ENCODE measurements at places on chromosomes 6 and 20.

DNA sequence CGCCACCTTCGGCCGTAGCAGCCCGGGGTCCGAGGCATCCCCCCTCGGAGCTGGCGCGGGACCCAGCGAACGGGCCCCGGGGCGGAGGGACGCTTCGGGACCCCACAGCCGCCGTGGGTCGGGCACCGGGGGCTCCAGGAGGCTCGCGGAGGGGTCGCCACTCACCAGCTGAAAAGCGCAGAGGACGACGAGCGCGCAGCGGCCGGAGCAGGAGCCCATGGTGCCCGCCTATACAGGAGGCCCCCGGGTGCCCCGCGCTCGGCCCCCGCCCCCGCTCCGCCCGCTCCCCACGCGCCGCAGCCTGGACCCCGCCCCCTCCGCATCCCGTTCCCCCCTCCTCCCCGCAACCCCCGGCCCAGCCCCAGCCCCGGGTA, at the start of gene NKAIN4:
NKAIN4 (minus strand) TSS at position 232 of the 374 bp plus-strand sequence; CDS start at position 219, 13 bp downstream.
- no peak for DNase-seq

GRCh38 chr20:58184984-58185383, 43.5 kb downstream of the ANKRD60 start:
- no peak for DNase-seq

GRCh38 chr6:127937747-127938146, 36.9 kb upstream of the THEMIS start:
- DNase-seq: no peak

GRCh38 chr6:33903579-33903978, 99.8 kb upstream of the MLN start:
- DNase-seq: no peak

GRCh38 chr20:50584687-50585086, 74.5 kb downstream of the PTPN1 start:
- no peak for DNase-seq

DNA sequence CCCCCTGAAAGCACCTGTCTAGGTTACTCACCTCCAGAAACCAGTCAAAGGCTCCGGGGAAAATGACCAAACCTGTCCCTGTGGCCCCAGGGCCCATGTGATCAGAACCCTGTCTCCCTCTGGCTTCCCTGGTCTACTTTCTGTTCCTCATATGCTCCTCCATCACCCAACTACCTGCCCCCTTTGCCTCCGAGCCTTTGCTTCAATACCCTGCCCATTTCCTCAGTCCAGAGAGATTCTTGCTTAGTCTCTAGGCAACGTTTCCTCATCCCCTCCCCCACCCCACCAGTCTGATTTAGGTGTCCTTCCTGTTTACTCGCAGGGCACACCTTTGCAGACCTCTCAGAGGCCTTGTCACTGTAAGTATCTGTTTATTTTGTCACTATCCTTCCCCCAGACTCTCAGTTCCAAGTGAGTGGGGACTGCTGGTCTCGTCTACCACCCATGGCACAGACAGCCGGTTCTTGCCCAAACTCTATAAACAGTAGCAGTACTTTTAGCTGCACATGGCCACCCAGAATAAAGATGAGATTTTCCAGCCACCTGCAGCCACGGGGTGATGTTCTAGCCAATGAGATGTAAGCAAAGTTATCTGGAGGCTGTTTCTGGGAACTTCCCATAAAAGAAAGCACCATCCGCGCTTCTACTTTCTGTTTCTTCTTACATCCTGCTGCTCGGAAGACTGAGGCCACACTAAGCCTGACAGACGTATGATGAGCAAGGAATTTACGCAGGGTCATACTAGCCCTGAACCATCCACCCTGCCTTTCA, 13.3 kb downstream of the ELOVL5 start:
- peak; percentile 89 for DNase-seq

- no peak for DNase-seq
Measured at GRCh38 chr6:77341058-77341986, 122.0 kb downstream of the HTR1B start.

DNA sequence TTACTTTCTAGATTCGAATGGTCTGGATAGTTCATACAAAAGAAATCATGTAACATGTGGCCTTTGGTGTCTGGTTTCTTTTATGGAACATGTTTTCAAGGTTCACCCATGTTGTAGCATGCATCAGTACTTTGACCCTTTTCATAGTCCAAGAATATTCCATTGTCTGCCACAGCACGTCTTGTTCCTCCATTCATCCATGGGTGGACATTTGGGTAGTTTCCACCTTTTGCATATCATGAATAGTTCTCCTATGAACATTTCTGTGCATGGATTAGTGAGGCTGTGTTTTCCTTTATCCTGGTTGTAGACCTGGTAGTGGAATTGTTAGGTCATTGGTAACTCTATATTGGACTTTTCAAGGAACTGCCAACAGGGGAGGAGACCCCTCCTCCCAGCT, 31.7 kb downstream of the GSTA3 start:
- DNase-seq: no peak

GRCh38 chr6:11206576-11206975, 25.9 kb downstream of the NEDD9 start:
- DNase-seq: no peak

DNA sequence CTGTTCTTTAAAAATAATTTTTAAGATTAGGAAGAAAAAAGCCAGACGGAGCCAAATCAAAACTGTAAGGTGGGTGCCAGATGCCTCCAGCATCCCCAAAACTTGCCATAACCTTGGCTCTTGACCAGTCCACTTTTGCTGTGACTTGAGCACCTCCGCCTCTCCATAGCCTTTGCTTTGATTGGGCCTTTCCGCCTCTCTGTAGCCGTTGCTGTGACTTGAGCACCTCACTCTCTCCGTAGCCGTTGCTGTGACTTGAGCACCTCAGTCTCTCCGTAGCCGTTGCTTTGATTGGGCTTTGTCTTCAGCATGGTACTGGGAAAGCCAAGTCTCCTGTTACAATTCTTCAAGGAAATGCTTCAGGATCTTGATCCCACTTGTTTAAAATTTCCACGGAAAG, 73.0 kb downstream of the YTHDF1 start:
- DNase-seq: no peak

- no peak for DNase-seq
Measured at GRCh38 chr20:535958-536357, 7.6 kb downstream of the CSNK2A1 start.

- peak; percentile 16 for DNase-seq
Measured at GRCh38 chr6:39980839-39981580, 46.7 kb upstream of the MOCS1 start.

DNA sequence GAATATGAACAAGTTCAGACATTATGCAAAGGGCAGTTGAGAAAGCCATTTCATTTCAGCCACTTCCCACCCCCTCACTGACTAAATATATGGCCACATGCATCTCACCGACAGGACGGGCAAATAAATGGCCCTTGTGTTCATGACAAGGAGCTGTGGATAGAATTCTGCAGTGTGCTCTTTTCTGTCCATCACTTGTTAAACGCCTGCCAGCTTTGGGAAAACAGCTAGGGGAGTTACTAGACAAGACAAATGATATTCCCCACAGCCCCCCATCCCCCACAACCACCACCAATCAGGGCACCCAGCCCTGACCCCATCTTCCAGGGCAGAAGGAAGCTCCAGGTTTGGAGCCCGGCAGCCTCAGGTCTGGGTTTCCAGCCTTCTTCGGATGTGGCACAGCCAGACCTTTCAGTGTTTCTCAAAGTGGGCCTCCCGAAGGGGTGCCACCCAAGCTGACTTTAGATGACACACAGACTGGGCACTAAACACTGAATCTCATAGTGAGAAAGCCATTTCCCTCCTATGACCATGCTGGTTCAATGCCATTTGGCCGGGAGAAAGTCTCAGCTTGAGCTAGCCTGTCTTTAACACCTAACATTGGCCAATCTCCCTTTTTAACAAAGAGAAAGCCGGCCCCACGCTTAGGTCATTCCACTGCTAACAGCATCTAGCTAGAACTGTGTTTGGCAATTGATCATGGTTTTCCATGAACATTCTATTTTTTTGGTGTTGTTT, 4.0 kb upstream of the RIPOR3 start:
- no peak for DNase-seq

DNA sequence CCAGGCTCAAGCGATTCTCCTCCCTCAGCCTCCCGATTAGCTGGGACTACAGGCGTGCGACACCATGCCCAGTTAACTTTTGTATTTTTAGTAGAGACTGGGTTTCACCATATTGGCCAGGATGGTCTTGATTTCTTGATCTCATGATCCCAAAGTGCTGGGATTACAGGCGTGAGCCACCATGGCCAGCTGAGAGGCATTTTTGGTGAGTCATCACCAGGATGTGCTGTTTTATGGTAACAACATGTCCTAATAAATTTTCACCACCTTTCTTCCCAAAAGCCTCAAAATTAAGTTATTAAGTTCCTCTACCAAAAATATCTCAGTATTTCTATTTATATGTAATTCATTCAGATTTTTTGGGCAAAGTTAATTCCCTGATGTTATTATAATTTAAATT, 53.5 kb downstream of the COL21A1 start:
- DNase-seq: no peak

GRCh38 chr6:5167501-5167900, 82.4 kb downstream of the PPP1R3G start:
- no peak for DNase-seq

DNA sequence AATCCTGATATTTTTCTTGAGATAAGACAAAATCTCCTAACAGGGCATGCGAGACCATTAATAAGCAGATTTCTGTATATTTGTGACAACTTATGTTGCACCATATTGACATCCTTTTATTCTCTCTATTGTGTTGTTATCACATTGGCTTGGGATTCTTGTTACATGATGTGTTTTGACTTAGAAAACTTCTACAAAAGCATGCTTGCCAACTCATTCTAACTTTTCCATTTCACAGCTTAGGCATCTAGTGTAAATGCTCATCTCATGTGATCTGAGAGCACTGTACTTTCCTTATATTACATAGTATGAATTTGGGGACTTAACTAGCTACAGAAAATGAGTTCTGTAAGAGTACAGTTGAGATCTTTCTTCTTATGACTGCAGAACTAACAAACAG, 1040.7 kb upstream of the ADGRB3 start:
- DNase-seq: no peak

GRCh38 chr6:135797361-135797760, 54.1 kb upstream of the PDE7B start:
- no peak for DNase-seq

DNA sequence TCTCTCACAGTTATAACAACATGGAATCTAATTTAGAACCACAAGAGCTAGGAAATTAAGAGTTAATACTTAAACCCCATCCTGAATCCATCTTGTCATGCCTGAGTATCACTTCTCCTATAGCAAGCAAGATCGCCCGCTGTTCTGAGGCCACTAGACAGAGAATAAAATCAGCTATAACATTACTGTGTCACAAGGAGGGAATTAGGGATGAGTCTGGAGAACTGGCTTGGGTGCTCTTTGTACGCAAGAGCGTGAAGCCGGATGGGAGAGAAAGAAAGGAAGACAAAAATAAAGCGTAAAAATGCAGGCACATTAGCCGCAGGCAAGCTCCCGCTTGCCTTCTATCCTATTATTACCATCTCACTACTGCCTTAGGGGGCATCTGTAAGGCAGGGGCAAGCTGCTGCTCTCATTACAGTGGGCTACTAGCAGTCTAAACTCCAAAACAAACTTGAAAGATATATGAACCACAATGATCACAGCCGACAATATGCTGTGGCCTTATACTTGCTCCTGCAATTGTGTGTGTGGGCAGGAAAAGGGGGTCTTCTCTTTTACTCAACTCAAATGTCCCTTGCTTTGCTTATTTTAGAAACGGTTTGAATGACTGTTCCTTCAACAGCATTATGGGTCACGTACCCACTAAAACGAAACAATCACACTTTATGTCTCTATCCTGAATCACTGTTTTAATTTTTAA, 81.9 kb downstream of the GJA10 start:
- DNase-seq: no peak

DNA sequence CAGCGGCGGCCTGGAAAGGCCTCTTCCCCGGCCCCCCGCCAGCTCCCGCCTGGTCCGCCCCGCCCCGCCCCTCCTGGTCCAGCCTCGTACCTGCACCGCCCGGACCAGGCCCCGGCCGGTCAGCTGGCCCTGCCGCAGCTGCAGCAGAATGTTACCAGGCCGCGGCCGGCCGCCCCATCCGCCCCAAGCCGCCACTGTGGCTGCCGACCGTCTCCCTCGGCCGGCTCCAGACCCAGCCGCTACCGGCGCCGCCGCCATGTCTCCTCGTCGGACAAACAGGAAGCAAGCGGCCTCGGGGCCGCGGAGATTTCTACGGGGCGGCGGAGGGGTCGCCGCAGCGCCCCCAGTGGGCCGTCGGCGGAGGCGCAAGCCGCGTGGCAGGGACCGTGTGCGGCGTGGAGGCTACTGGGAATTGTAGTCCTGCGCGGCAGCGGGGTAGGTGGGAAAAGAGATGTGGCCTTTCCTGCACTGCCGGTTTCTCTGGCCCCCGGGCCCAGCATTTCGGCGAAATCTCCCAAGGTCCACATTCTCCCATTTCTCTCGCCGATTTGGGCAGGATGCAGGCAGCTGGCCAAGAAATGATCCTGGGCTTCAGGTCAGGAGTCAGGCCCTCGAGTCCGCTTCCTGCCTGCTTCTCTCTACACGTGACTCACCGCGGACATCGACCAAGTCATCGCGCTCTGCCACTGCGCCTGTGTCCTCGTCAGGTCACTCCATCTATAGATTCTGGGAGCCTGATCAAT, at the start of gene TRPC4AP:
TRPC4AP (minus strand) TSS at position 284 of the 743 bp plus-strand sequence; CDS start at position 258, 26 bp downstream.
- peak; percentile 90 for DNase-seq

- no peak for DNase-seq
Measured at GRCh38 chr6:82381278-82381677, 17.7 kb downstream of the TPBG start.

GRCh38 chr6:135358985-135359384, 138.6 kb downstream of the AHI1 start:
- no peak for DNase-seq

GRCh38 chr20:9927224-9927623, 88.3 kb upstream of the PAK5 start:
- no peak for DNase-seq

DNA sequence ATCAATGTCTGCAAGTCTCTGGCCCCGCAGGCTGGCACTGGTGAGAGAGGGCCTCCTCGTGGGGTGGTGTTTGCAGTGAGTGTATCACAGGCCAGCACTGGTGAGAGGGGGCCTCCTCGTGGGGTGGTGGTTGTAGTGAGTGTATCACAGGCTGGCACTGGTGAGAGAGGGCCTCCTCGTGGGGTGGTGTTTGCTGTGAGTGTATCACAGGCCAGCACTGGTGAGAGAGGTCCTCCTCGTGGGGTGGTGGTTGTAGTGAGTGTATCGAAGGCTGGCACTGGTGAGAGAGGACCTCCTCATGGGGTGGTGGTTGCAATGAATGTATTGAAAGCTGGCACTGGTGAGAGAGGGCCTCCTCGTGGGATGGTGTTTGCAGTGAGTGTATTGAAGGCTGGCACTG, 53.3 kb upstream of the SLC22A1 start:
- DNase-seq: no peak

DNA sequence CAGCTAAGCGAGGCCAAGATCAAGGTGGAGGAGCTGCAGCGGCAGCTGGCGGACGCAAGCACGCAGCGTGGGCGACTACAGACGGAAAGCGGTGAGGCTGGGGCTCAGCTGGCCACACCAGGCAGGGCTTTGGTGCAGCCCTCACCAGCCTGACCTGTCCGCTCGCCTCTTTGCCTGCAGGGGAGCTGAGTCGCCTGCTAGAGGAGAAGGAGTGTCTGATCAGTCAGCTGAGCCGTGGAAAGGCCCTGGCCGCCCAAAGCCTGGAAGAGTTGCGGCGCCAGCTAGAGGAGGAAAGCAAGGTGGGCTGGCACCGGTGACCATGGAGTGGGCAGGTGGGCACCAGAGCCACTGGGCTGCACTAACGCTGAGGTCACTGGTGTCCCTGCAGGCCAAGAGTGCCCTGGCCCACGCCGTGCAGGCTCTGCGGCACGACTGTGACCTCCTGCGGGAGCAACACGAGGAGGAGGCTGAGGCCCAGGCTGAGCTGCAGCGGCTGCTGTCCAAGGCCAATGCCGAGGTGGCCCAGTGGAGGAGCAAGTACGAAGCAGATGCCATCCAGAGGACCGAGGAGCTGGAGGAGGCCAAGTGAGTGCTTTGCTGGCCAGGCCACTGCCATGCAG, 42.8 kb downstream of the MYH7B start:
- no peak for DNase-seq
